Kidney (tissue), 22 donors: ENCODE measurements at places on chromosomes 1 and 21.

DNA sequence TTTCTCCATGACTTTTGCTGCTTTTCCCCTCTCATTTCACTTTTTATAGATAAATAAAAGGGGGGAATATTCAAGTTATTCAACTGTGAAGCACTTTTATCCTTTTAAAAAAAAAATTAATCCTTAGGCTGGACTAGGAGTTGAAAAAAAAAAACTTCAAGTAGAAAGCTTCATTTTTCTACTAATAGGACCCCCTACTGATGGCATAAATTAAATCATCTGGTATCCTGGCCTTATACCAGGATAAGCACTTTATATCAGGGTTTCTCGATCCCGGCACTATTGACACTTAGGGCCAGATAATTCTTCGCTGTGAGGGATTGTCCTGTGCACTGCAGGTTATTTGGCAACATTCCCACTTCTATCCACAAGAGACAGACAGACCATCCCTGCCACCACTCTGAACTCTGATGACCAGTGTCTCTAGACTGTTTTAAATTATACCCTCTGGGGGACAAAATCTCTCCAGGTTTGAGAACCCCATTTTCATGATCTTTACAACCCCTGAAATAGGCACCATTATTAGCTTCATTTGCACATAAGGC, 17.6 kb downstream of the USP33 start:
- H3K4me3 ChIP-seq = no peak overlapping the region
- peaks cover 2% of the 10 kb centered on the region for H3K36me3 ChIP-seq
- H3K27ac ChIP-seq = no peak overlapping the region
- no peaks in the 10 kb centered on the region for H3K27me3 ChIP-seq

DNA sequence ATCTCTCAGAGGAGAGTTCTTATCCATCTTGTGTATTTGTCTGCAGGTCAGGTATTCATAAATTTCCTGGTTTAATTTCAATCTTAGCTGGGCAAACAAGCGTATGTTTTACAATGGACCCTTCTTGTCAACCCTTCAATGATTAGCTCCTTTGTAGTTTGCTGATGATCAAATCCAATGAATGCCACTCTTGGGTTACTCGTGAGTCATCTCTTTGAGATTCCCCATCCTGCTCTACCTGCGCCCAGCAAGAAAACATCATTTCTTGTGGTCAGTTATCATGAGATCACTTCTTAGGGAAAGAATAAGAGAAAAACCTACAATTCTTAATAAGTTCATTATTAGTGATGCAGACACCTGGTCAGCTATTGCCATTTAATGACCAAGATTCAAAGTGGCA, 572.3 kb upstream of the PKN2 start:
- no peak overlapping the region for H3K27ac ChIP-seq
- H3K27me3 ChIP-seq = no peaks in the 10 kb centered on the region
- H3K4me1 ChIP-seq = no peaks in the 10 kb centered on the region

GRCh38 chr21:32371913-32372314, 20.9 kb downstream of the URB1 start:
- no peak overlapping the region for H3K4me3 ChIP-seq
- peaks cover 2% of the 10 kb centered on the region for H3K36me3 ChIP-seq
- no peak for DNase-seq
- no peaks in the 10 kb centered on the region for H3K27me3 ChIP-seq
- H3K4me1 ChIP-seq = no peaks in the 10 kb centered on the region
- no peak overlapping the region for H3K27ac ChIP-seq

- no peak for DNase-seq
- H3K27ac ChIP-seq = no peak overlapping the region
- no peaks in the 10 kb centered on the region for H3K4me1 ChIP-seq
- H3K4me3 ChIP-seq = no peak overlapping the region
Measured at GRCh38 chr1:112769611-112770010, 54.5 kb upstream of the PPM1J start.

- no peak overlapping the region for H3K4me3 ChIP-seq
- DNase-seq = peak; percentile 74
- H3K36me3 ChIP-seq = no peaks in the 10 kb centered on the region
- H3K27ac ChIP-seq = no peak overlapping the region
- peaks cover 4% of the 10 kb centered on the region for H3K27me3 ChIP-seq
- H3K4me1 ChIP-seq = no peaks in the 10 kb centered on the region
Measured at GRCh38 chr1:46520063-46520911, 30.7 kb downstream of the DMBX1 start.

DNA sequence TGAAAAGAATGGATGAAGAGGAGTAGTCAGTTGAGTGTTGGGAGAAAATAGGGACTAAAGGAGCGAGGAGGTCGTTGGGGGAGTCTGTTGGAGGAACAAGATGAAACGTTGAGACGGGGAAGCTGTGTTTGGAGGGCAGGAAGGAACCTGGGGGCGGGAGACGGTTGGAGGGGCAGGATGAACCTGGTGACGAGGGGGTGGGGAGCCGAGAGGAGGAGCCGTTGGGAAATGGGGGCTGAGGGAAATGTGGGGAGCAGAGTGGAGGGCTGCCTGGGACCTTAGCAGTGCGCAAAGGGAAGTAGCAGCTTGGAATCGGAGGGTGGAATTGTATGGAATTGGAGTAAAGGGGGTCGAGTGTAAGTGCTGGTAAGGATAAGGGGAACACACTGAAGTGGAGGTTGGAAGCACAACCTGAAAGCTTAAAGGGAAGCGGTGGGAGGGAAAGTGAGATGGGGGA, 630 bp downstream of the MTF2 start:
- no peaks in the 10 kb centered on the region for H3K4me1 ChIP-seq
- H3K4me3 ChIP-seq = peak overlapping the region; percentile 93
- no peaks in the 10 kb centered on the region for H3K36me3 ChIP-seq
- H3K27me3 ChIP-seq = no peaks in the 10 kb centered on the region
- H3K27ac ChIP-seq = peak overlapping the region; percentile 88
- DNase-seq = peak; percentile 44

DNA sequence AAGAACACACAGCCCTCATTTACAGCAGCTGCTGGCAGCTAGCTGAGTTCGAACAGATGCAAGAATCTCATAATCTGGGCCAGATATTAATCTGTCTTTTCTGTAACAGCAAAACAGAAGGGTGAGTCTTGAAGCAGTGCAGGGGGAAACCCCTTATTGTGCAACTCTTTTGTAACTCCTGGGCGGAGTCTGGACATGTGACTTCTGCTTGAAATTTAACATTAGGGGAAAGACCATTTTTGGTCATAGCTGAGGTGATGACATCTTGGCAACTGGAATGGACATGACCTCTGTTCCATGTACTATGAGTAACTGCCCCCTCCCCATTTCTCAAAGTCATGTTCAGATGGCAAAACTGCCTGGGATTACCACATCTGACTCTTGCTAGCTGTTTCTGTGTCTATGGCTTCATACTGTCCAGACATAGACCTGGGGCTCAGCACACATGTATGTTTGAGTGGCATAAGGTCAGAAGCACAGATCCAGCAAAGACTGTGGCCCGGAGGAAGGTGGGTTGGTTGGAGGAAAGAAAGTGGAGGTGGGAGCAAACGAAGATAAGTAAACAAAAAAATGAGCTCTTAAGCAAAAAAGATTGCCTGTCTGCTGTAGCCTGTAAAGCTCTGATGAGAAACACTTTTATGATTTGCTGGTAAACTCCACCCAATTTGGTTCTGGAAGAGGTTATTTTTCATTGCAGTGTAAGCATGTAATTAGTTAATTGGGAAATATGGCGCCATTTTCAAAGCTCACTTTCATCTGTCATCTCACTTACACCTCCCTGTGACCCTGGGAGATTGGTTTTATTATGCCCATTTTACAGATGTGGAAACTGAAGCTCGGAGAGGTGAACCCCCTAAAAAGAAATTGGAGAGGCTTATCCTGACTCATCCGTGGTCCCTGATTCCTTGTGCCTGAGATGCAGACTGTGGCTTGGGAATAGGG, 26.1 kb downstream of the ETS2 start:
- no peaks in the 10 kb centered on the region for H3K36me3 ChIP-seq
- DNase-seq = peak; percentile 76
- H3K4me1 ChIP-seq = peaks cover 6% of the 10 kb centered on the region
- H3K4me3 ChIP-seq = no peak overlapping the region

GRCh38 chr1:9248341-9249262, 14.0 kb downstream of the H6PD start:
- H3K4me1 ChIP-seq = no peaks in the 10 kb centered on the region
- no peaks in the 10 kb centered on the region for H3K27me3 ChIP-seq
- H3K36me3 ChIP-seq = peaks cover 10% of the 10 kb centered on the region

GRCh38 chr1:91545506-91546300, 45.1 kb downstream of the CDC7 start:
- no peak for DNase-seq
- no peak overlapping the region for H3K27ac ChIP-seq
- H3K27me3 ChIP-seq = no peaks in the 10 kb centered on the region
- no peak overlapping the region for H3K4me3 ChIP-seq

DNA sequence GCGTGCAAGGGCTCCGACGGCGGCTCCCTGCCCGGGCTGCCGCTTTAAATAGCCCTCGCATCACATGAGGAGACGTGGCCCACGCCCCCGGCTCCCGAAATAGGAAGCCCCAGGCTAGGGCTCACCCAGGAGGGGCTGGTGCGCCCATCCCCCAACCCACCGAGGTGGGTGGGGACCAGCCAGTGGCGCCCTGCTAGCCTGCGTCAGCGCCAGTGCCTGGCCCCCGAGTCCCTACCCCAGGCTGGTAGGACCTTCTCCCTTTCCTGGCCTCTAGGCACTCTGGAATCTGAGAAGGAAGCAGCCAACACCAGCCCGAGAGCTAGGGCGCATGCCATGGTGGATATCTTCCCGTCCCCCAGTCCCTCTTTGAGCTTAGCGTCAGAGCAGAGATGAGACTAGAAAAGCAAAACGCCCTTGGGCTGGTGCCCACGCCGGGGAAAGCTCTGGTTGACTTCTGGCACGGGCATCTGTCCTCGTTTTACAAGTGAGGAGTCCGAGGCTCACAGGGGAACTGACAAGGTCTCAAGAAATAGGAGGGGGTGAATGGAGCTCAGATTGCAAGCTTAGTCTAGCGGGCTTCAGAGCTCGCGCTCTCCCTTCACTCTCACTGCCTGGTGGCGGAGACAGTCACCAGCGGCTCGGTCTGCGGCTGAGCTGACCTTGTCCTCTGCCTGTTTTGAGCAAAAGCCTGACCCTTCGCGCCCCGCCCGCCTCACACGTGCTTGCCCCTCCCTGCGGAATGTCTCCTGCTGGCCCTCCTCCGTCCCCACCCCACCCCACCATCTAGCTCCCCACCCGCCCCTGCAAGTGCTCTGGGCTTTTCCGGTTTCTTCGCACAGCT, at the start of gene FABP3:
Gene FABP3, minus strand, starts transcription at position 21 of the 841 bp plus-strand sequence. CDS start 62 bp downstream, outside the sequence.
- peaks cover 41% of the 10 kb centered on the region for H3K4me1 ChIP-seq
- DNase-seq = peak; percentile 91
- H3K4me3 ChIP-seq = peak within 1 kb of the TSS; percentile 42
- H3K27ac ChIP-seq = peak within 1 kb of the TSS; percentile 89
- no peaks in the 10 kb centered on the region for H3K27me3 ChIP-seq
- peaks cover 2% of the 10 kb centered on the region for H3K36me3 ChIP-seq

DNA sequence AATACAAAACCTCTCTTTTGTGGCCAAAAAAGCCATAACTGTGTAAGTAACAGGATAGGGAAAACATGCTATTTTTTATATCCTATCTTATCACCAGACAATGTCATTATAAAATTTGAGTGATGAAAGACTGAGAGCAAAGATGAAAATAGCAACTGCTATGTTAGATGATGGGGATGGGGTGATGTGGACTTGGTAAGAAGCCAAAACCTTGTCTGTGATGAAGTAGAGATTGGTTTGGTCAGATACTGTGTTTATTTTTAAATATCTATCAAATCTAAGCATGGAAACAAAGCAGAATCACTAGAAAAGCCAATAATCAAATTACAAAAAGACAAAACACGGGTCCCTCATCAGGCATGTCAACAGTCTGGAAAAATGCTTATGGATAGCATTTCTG, 631.1 kb upstream of the NR5A2 start:
- H3K27me3 ChIP-seq = no peaks in the 10 kb centered on the region
- H3K4me1 ChIP-seq = no peaks in the 10 kb centered on the region
- no peak overlapping the region for H3K4me3 ChIP-seq
- H3K27ac ChIP-seq = no peak overlapping the region
- H3K36me3 ChIP-seq = no peaks in the 10 kb centered on the region

DNA sequence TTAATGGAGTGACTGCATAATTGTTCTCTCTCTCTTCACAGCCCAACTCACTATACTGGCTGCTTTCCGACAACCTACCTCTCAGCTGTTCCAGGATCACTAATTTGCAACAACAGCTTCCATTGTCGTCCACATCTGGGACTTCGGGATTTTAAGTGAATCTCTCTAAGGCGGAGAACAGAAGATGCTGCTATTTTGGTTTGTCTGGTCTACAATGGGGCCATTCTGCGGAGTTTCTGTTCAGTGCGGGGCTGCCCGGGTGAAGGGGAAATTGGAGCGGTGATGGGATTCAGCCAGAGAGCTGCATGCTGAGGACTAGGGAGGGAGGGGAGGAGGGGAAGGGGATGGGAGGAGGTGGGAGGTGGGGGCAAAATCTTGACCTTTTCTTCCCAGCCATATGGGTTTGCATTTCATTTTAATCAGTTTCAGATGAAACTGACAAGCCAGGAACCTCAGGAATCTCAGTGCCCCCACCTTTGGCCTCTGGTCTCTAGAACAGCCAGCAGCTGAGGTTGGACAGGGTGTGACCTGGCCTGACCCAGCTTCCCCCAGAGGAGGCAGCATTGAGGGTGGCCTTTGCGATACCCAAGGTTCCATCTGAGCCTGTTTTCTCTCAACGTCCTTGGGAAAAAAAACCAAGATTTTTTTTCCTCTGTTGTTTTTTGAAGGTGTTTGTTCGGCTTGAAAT, 6.9 kb upstream of the SRP9 start:
- H3K4me1 ChIP-seq = peaks cover 14% of the 10 kb centered on the region
- H3K27ac ChIP-seq = no peak overlapping the region
- H3K27me3 ChIP-seq = no peaks in the 10 kb centered on the region
- no peaks in the 10 kb centered on the region for H3K36me3 ChIP-seq
- H3K4me3 ChIP-seq = no peak overlapping the region

- no peak overlapping the region for H3K4me3 ChIP-seq
- H3K4me1 ChIP-seq = peaks cover 3% of the 10 kb centered on the region
- H3K36me3 ChIP-seq = no peaks in the 10 kb centered on the region
- peak overlapping the region; percentile 89 for H3K27ac ChIP-seq
- DNase-seq = no peak
- H3K27me3 ChIP-seq = no peaks in the 10 kb centered on the region
Measured at GRCh38 chr1:100627936-100628335, 90.0 kb downstream of the GPR88 start.

DNA sequence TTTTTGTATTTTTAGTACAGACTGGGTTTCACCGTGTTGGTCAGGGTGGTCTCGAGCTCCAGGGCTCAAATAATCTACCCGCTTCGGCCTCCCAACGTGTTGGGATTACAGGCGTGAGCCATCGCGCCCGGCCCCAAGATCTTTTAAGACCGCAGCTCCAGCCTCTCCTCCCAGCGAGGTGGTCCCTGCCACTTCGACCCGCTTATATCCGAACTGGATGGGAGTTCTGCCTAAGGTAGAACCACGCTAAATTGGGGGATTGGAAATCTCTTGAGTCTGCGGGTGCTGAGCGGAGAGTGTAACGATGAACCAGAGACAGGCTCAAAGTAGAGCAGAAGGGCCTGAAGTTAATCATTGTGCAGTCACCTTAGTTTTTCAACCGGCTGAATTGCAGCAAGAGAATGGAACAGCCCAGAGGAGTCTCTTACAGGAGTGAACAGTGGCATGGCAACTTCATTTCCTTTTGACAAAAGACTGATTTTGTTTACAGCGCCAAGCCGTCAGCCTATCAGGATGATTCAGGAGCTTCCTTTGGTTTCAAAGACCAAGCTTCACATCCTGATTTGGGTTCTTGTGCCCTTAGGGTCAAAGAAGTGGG, 726 bp upstream of the CYB5R1 start:
- H3K4me3 ChIP-seq = peak overlapping the region; percentile 85
- H3K36me3 ChIP-seq = peaks cover 7% of the 10 kb centered on the region
- H3K27ac ChIP-seq = peak overlapping the region; percentile 49
- H3K27me3 ChIP-seq = no peaks in the 10 kb centered on the region
